Neuronal stem cell (in vitro differentiated cells): ENCODE measurements at places on chromosomes 2 and 18.

DNA sequence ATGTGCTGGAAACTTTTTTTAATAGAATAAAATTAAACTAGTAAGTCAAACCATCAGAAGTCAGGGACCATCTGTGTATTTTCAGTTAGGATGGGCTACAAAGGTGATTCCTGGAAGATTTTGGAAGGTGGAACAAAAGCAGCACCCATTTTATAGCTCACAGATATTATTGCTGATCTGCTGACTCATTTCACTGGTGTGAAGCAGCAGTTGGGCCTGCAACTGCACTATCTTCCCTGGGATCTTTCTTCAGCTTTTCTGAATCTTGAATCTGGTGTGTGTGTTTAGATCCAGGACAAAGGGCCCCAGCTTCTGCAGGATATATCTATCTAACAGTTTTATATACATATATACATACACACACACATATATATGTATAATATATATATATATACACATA, 35.6 kb upstream of the BCL11A start:
- DNase-seq: no peak

- DNase-seq: no peak
Observed at GRCh38 chr18:50441501-50441900, 66.7 kb downstream of the SKA1 start.

DNA sequence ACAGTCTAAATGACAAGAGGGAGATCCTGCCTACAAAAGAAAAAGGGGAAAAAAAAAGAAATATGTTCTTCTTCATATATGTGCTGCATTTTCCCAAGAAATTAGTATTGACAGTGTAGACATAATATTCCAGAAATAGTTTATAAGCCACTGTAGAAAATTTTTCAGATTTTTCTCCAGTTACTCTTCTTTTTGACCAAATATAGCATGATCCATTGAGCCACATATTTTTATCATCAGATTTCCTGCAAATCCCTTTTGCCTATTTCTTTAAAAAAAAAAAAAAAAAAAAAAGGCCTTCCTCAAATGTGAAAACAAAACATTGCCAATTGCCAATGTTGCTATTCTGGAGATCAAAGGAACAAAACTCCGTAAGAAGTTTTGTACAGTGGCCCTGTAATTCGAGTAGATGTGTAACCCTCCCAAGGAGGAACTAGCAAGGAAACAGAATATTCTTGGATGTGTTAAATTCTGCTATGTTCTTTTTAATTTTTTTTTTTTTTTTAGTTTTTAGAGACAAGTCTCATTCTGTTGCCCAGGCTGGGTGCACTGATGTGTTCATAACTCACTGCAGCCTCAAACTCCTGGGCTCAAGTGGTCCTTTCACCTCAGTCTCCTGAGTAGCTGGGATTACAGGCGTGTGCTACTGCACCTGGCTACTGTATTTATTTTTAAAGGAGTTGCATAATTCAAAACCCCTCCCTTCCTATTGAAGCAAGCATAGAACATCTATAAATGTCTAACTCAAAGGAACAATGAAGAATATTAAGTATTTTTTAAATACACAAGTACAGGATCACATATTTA, 12.5 kb upstream of the CABYR start:
- no peak for DNase-seq

GRCh38 chr2:214549946-214550345, 139.1 kb downstream of the VWC2L start:
- no peak for DNase-seq

DNA sequence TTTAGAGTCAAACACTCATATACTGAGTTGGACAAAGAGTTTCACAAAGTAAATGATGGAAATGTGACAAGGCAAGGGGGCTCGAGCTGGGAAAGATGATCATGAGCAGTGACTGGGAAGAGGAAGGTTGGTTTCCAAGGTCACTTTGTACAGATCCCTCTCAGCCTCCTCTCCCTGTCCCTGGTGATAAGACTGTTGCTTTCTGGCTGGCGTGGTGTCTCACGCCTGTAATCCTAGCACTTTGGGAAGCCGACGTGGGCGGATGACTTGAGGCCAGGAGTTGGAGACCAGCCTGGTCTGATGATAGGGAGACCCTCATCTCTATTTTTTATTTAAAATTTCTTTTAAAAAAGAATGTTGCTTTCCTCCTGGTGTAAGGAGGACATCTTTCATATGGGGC, 86.6 kb upstream of the STPG4 start:
- DNase-seq: no peak

GRCh38 chr2:8541223-8541622, 140.6 kb upstream of the ID2 start:
- DNase-seq: no peak

DNA sequence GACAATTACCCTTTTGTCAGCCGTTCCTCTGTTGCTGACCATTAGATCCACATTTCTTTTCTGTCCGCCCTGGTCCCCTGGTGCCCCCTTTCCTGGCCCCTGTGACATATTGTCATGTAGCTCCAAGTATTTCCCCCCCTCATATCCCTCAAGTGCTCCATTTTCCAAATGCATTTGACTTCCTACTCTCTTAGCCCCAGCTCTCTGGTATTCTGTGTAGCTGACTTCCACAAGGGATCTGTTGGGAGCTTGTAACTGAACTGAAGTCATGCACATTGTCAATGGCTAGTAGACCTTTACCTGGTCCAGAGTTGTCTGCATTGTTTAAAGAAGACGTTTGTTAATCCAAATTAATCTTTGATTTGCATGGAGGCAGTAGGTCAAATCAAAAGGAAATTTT, 34.8 kb downstream of the LIPG start:
- no peak for DNase-seq

- DNase-seq: no peak
Observed at GRCh38 chr2:225122583-225123486, 80.6 kb upstream of the DOCK10 start.

DNA sequence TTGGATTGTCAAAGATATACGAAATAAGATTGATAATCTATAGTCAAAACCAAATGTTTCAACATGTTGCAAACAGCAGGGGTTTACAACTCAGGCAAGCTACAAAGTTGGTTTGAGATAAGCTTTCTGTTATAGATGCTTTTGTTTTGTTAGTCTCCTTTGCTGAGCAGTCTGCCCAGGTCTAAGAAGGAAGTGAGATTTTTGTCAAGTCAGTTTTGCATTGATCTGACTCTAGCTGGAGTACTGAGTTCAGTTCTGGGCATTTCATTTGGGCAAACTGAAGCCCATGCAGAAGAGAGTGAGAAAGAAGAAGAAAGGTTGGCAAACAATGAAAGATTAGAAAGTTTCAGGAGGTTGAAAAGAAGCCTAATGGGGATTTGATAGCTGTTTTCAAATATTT, 983.0 kb upstream of the SLC39A10 start:
- no peak for DNase-seq

DNA sequence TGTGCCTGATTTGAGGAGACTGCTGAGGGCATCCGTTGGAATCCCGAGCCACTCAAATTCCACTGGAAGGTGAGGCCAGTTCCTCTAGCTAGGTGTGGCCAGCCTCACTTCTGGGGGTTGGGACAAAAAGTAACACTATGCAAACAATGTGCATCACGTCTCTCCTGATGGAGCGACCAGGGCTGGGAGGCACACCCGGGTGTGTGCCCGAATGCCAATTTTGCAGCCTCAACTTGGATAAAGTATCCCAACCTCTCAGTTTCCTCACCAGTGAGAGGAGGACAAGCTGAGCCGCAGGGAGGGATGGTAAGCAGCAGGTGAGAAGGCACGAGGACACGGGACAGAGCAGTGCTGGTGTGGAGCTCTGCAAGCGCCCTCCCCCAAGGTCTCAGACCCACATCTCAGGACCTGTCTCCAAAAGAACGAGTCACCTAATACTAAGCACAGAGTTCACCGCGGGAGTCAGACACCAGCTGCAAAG, 218.3 kb downstream of the HAUS1 start:
- DNase-seq: no peak

DNA sequence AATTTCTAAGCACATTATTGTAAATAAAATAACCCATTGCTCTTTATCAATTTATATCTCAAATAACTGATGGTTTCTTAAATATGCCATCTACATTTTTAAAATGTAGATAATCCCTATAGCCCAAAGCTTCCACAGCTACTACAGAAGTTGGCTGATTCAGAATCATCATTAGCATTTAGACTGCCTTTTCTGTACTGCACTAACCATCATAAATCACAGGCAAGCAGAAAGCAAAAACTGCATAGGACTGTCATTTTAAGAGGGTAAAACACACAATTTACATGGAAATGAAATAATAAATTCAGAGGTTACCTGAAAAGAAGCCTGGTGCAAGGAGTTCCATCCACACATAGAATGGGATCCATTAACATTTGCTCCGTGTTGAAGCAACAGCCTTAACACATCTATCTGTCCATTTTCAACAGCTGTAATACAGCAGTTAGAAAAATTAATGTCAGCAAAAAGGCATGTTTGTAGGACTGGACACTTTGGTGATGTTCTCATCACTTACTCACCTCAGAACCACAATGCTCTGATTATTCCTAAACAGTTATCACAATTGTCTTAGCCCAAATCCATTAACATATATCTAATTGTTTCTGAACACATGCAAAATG, 38.4 kb upstream of the CHAC2 start:
- DNase-seq: no peak

DNA sequence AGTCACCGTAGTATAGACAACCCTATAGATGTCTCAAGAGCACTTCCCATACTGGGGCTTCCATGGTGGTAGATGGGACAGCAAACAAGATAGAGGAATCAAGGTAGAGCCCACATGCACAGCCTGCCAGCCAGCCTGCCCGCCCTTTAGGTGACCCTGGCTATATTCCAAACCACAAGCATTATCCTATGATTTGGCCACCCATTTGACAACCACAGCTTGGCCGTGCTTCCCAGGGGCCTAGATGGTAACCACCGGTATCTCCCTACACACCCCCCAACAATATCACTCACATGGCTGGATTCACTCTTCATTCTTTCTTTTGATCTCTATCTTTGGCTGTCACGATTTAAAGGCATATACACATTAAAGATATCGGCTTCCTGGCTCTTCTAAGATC, 85.3 kb downstream of the CDK15 start:
- no peak for DNase-seq

GRCh38 chr2:134536296-134536695, 182.5 kb downstream of the TMEM163 start:
- DNase-seq: no peak

- no peak for DNase-seq
Observed at GRCh38 chr2:230942920-230943896, 18.2 kb upstream of the GPR55 start.

DNA sequence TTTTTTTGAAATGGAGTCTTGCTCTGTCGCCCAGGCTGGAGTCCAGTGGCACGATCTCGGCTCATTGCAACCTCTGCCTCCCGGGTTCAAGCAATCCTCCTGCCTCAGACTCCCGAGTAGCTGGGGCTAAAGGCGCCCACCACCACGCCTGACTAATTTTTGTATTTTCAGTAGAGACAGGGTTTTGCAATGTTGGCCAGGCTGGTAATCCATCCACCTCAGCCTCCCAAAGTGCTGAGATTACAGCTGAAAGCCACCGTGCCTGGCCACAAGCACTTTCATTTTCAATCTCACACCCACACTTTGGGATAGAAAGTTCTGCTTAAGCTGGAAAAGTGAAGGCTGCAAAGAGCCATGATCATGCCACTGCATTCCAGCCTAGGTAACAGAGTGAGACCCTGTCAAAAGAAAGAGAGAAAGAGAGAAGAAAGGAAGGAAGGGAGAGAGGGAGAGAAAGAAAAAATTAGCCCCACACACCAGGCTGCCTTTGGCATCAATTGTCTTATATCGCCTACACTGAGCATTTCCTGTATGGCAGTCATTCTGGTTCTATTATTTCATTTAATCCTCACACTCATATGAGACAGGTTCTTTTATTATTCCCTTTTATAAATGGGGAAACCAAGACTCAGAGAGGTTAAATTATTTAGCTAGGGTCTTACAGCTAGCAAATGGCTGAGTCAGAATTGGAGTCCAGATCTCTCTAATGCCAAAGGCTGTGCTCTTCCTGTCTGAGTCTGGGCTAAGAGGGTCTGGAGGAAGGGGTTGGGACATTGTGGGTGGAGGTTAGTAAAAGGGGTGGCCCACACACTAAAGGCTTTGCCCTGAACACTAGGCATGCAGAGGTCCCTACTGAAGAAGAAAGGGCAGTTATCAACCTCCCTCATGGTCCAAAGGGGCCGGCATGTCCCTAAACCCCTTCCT, 37.9 kb upstream of the PKDCC start:
- no peak for DNase-seq

DNA sequence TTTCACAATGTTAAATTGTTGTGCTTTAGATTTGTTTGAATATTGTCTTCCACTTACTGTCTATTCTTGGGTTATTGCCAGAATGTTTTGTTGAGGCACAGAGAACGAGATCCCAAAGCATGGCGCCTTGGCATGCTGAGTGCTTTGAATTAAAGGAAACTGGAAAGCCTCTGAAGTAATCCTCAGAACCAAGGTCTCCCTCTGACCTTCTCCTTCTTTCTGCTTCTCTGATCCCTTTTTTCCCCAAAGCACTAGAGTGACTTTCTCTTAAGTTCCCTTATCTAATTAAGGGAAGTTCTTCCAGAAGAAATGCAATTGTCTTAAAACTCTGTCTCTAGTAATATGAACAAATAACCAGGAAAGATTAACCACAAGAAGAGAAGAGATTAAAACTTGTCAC, 214.7 kb downstream of the SPP2 start:
- DNase-seq: no peak

- DNase-seq: no peak
Observed at GRCh38 chr18:23585007-23585871, 1.1 kb downstream of the NPC1 start.

DNA sequence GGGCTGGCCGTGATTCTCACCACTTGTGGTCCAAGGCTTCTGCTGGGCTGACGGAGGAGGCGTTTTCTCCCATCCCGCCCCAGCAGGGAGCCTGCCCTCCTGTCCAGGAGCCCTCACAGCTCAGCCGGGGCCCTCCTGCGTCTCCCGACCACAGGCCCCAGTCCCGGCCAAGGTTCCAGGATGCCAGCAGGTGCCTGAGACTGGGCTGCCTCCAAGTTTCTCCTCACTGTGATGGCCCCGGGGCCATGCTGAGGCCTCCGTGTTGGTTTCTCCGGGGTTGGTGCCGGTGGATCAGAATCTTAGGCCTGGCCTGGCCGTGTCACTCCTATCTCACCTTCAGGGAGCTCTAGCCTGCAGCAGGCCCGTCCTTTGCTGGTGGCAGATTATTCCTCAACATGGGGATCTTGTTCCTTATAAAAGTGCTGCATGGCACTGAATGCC, 5.9 kb downstream of the KCNG2 start:
- DNase-seq: no peak

- no peak for DNase-seq
Observed at GRCh38 chr2:232420463-232421188, 14.0 kb downstream of the ALPG start.

DNA sequence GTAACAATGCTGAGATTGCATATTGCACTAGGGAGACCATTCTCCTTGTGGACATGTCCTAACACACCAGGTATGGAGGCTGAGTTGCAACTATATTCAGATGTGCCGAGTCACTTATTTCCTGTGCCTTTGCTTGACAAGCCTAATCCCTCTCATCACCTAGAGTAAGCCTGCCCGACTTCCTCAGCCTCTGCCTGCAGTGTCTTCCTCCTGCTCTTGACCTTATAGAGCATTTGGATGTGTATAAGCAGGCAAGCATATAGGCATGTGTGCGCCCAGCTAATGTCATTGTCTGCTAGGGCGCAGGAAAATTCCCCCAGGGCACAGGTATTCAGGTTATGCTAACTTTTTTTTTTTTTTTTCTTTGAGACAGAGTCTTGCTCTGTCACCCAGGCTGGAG, 316.9 kb downstream of the CDH2 start:
- no peak for DNase-seq
